ENCODE measurements at places on chromosomes 3 and 15.

DNA sequence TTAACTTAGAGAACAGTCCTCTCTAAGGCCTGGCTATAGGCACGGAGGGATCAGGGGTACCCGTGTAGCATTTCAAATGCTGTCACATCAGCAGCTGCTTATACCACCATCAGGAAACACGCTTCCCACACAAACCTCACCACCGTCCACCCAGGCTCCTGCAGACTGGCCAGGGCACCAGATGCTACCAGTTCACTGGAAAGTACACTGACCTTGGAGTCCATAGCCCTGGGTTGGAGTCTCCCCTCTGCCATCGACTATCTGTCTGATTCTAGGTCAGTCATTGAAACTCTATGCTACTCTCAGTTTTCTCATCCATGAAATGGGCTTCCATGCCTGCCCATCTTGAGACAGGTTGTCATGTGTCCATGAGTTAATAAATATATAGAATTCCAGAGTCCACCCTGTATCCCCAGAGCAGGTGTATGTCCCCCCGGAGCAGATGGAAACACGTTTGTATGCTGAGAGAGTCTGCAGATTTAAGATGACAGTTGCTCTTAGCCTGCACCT is 156.0 kb upstream of the SMAD3 start:
- no peak for DNase-seq

- DNase-seq: no peak
Observed at GRCh38 chr3:187777331-187777941, 32.2 kb upstream of the BCL6 start.

DNA sequence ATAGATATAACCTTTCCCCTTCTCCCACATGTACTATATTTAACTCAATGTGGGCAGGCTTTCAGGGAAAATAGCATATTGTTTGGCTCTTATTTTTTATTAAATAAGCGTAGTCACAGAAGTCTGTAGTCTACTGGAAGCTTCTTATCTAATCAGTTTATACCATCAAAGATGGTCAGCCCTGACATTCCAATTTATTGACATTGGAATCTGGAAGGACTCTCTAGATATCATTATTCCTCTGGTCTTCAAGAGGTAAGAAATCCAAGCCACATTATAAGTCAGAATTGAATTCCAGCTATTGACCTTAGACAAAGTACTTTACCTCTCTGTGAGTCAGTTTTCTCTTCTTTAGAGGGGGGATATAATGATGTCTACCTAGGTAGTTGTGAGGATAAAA is 38.5 kb upstream of the SCAANT1 start:
- DNase-seq: no peak

DNA sequence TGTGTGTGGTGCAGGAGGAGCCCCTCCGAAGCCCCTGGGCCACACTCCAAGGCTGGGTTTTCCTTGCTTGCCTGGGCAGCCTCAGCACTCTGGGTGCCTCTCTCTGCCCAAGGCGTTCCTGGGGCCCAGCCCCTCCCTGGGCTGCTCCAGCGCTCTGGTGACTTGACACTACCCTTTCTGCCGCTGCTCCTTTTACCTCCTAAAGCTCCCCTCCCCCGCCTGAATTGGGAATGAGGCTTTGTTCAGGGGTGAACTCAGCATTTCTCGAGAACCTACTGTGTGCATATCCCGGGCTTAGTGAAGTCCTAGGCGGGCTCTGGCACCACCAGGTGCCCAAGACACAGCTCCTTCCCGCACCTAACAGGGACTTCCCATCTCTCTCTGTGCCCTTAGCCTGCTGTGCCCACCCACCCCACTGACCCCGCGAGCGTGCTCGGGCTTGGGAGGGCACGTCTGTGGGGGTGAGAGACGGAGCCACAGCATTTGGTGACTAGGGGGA is 1.2 kb upstream of the BAHD1 start:
- DNase-seq: peak; percentile 90

- DNase-seq: peak; percentile 86
Observed at GRCh38 chr3:14344351-14344750, 58.1 kb upstream of the SLC6A6 start.

DNA sequence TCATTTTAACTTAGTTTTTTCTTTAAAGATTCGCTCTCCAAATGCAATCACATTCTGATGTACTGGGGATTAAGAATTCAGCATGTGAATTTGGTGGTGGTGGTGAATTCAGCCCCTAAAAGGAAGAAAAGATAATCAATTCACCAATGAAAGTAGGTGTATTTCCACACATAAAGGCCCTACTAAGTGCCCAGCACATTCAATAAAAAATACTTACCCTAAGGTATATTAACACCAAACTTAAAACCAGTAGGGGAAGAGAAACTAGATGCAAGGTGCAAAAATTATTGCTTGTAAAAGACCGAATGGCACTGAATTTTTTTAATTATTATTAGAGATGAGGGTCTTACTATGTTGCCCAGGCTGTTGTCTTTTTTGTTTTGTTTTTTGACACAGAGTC is 16.8 kb upstream of the SUCNR1 start:
- DNase-seq: no peak

GRCh38 chr3:12967606-12968351 is 105.5 kb downstream of the IQSEC1 start:
- peak; percentile 100 for DNase-seq

- DNase-seq: no peak
Observed at GRCh38 chr15:98840053-98840452, 167.5 kb downstream of the PGPEP1L start.

DNA sequence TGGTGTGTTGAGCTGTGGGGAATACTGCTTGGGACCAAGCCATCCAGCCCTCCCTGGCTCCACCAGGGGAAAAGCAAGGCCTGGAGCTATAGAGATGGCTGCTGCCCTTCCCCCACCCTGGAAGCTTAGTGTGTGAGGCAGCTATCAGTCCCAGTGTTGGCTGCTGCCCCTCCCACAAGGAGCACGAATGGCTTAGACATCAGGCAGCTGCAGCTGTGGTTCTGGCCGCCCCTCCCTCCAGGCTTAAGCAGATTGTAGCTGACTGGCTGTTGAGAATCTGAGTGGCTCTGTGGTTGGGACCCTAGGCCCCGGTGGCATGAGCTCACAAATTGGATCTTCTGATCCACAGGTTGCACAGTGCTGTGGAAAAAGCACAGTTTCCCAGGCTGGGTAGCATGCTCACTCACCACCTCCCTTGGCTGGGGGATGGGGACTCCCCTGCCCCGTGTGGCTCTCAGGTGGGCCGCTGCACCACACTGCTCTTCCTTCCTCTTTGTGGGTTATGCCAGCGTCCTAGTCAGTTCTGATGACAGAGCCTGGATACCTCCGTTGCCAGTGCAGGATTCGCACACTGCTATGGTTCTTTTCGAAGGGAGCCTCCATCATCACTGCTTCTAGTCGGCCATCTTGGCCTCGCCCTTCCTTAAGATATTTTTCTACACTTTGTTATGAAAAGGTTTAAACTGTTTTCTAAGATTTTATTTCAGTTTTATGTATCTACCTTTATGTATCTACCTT is 21.2 kb upstream of the SUCNR1 start:
- DNase-seq: no peak

DNA sequence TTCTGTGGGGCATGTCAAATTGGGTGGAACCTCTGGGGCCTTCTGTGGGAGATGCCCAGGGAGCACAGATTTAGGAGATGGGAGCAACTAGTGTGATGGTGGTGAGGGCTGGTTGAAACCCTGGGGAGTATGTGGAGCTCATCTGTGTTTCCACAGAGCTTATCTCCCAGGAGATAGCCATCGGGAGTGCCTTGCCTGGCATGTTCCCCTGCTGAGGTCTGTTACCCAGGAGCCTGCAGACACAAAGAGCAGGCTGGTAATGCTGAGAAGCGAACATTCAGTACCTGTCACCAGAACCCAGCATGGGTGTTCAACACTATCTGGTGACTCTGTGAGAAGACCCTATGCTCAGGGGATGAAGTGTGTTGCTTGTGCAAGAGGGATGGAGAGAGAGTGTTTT is 85.0 kb downstream of the CLSTN2 start:
- no peak for DNase-seq

DNA sequence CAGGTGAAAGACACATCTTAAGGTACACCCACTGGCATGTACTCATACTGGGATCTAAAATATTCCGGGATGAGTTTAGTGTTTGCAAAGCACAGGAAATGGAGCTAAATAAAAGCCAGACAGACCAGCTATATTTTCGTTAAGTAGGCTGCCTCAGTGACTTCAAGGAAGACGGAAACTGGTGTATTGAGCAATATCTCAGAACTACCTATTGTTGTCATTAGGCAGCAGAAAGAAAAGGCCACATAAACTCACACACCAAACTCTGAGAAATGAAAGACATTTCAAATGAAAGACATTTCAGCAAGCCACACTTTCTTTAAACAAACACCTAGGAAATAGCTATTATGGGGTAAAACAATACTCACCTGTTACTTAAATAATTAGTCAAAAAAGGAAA is 761.7 kb upstream of the SEMA6D start:
- DNase-seq: no peak

GRCh38 chr15:58537033-58537432 is 105.2 kb downstream of the LIPC start:
- no peak for DNase-seq

- DNase-seq: no peak
Observed at GRCh38 chr3:188241072-188241471, 87.1 kb downstream of the LPP start.

GRCh38 chr3:127732879-127733350 is 60.2 kb downstream of the ABTB1 start:
- no peak for DNase-seq

DNA sequence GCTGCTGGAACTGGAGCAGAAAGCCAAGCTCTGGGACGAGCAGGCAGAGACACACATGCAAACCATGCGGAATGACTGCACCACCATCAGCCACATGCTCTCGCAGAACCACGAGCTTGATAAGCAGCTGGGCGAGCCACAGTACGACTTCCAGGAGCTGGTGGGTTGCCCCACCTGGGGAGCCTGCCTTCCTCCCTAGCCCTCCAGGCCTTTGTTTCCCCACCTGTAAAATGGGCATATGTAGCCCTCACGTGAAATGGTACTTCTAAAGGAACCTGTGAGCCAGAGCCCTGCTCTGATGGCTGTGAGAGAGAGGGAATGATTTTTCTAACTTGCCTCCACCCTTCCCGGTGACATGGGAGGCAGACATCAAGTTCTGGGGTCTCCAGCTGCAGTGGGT is 44.6 kb upstream of the GOLGA6B start:
- DNase-seq: no peak

GRCh38 chr15:88894348-88894818 is 961 bp downstream of the HAPLN3 start:
- DNase-seq: peak; percentile 94

DNA sequence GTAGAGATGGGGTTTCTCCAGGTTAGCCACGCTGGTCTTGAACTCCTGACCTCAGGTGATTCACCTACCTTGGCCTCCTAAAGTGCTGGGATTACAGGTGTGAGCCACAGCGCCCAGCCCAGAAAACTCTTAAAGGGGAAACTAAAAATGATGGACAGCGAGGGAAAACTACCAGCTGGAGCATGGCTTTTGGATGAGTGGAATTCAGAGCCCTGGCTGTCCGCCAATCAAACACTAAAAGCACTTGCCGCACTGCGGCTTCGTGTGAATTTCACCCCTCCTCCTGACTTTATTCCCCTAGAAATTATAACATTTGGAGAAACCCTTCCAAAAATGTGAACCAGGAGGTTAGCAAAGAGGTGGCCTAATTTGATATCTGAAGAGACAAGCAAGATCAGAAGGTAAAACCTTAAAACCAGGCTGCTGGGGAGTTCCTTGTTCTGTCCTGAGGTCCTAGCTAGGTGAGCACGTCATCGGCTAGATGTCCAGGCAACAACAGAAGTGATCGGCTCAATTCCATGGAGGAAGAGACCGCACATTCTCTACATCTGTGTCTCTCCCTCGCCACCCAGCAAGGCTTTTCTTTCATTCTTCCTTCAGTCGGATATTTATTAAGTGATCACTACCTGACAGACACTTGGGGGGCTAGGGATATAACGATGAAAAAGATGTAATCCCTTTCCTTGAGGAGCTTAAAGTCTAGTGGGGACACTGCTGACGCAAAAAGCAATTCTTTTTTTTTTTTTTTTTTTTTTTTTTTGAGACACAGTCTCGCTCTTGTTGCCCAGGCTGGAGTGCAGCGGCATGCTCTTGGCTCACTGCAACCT is 1.7 kb downstream of the TM4SF19 start:
- no peak for DNase-seq

DNA sequence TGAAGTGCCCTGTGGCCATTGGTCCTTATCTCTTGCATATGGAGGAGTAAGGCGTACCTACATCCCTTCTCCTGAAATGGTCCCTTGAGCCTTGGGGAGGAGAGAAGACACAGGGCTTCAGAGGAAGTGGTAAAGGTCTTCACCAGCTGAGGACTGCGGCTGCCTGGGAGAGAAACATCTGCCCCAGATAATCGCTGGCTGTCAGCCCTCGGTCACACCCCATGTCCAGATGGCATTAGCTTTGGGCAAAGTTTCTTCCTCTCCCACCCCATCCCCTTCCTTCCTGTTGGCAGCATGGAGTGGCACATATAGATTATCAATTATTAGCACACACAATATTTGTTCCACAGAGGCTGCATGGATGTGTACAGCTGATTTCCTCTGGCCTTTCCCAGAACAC is 61.6 kb downstream of the LRTM1 start:
- DNase-seq: no peak

- no peak for DNase-seq
Observed at GRCh38 chr15:38524156-38524555, 40.5 kb downstream of the RASGRP1 start.

DNA sequence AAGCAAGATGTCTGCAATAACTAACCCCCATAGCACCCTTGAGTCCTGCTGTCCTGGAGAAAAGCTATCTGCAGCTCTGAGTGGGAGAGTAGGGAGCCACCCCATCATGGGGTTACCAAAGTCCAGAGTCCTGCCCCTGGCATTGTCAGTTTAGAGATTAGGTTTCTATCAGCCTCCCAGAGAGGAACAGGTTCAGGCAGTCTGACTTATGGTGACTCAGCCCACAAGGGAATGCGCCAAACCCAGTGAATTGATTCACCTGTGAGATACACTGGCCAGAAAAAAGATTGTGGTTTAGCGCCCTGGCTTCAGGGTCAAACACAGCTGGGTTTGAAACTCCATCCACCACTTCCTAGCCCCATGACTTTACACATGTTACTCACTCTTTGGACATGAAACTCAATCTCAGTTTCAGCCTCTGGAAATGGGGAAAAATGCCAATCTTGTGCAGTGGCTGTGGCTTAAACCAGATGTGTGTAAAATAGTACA is 263.6 kb upstream of the HES1 start:
- DNase-seq: no peak

DNA sequence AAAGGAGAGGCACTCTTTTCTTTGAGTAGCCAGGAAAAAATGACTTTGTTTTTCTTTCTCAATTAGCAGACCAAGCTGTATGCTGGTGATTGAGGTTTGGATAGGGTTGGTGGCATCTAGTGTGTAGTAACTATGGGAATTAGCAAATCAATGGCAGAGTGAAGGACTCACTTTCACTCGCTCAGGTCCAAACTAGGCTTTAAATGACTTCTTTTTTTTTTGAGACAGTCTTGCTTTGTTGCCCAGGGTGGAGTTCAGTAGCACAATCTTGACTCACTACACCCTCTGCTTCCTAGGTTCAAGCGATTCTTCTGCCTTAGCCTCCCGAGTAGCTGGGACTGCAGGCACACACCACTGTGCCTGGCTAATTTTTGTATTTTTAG is 35.9 kb downstream of the PRKCI start:
- no peak for DNase-seq

GRCh38 chr3:82643948-82644347 is 882.5 kb upstream of the GBE1 start:
- peak; percentile 17 for DNase-seq
